Posterior cingulate gyrus (tissue), 11 donors: ENCODE measurements at places on chromosomes 1 and 21.

DNA sequence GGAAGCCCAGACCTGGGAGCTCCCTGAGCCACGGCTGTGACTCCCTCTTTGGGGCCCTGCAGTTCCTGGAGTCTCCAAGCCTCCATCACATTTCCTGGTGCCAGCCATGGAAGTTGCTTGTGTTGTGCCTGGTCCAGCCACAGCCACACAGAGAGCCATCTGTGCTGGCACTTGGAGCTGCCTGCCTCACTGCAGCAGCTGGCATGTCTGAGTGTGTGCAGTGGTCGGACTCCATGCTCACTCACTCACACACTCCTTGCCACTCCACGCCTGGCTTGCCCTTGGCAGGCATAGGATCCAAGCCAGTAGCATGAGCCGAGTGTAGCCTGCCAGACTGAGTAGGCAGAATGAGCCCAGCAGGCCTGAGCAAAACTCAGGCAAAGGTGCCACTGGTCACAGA is 516.3 kb upstream of the BEND5 start:
- peak; percentile 75 for DNase-seq

DNA sequence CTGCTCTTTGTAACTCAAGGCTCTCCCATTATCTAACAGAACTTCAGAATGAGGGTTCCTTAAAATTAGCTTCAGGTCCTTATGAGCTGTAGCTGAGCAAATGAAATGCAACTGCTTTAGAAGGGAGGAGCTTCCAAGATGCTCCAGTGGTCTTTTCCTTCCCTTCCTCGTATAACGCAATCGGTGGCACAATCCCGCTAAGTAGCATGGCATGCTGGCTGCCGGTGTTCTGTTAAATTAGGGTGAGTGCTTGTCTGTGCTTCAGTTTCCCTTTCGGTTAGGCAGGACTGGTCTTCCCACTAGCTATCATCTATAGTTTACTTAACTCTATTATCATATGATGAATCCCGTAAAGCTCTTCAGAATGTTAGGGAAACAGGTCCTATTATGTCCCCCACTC is 917 bp downstream of the KIAA0040 start:
- DNase-seq = no peak

GRCh38 chr1:148435406-148435805 is 47.7 kb downstream of the PPIAL4G start:
- DNase-seq = no peak

- no peak for DNase-seq
These were observed 342.0 kb upstream of the CAMK1G start for GRCh38 chr1:209241487-209241886.

DNA sequence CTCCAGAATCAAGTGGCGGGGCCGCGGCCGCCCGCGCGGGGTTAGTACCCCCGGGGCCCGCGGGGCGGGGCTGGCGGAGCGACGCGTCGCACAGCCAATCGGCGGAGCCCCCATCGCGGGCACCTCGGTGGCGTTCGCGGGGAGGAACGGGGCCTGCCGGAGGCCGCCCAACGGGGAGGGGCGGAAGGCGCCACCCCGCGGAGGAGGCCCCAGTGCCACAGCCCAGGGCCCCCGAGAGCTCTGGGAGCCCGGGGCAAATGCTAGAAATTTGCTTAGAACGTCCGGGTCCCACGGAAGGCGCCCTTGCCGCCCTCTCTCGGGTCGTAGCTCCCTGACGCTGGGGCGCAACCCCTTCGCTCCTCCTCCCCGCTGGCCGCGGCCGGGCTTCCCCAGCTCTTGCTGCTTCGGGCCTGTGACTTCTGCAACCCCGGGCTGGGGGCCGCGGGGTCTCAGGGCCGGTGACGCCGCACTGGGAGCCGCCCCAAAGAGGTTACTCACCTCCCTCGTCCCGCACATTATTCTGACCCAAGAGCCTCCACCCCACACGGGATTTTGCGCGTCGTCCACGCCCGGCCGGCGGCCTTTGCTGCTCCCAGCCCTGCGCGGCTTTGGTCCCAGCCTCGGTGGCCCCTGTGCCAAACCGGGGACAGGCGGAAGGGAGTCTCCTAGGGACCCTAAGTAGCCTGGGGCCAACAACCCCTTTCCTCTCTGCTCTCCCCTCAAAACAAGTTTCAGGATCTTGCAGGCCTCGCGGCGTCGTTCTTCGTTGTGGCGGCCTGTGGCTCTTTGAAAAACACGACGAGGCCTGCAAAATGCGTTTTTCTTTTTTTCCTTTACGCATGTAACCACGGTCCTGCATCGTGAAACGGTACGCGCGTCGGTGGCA is at the start of gene RUNX3:
RUNX3 (minus strand) TSS at position 17 of the 886 bp plus-strand sequence. CDS start 408 bp downstream, outside the sequence.
- peak; percentile 90 for DNase-seq

DNA sequence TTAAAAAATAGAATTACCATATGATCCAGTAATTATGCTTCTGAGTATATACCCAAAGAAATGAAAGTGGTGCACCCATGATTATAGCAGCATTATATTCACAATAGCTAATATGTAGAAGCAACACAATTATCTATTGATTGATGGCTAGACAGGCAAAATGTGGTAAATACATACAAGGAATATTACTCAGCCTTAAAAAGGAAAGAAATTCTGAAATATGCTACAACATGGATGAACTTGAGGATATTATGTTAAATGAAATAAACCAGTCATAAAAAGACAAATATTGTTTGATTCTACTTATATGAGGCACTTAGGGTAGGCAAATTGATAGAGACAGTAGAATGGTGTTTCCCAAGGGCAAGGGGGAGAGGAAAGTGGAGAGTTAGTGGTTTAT is 80.8 kb downstream of the MAP3K7CL start:
- no peak for DNase-seq

GRCh38 chr1:21185221-21185731 is 8.6 kb upstream of the EIF4G3 start:
- DNase-seq = no peak

DNA sequence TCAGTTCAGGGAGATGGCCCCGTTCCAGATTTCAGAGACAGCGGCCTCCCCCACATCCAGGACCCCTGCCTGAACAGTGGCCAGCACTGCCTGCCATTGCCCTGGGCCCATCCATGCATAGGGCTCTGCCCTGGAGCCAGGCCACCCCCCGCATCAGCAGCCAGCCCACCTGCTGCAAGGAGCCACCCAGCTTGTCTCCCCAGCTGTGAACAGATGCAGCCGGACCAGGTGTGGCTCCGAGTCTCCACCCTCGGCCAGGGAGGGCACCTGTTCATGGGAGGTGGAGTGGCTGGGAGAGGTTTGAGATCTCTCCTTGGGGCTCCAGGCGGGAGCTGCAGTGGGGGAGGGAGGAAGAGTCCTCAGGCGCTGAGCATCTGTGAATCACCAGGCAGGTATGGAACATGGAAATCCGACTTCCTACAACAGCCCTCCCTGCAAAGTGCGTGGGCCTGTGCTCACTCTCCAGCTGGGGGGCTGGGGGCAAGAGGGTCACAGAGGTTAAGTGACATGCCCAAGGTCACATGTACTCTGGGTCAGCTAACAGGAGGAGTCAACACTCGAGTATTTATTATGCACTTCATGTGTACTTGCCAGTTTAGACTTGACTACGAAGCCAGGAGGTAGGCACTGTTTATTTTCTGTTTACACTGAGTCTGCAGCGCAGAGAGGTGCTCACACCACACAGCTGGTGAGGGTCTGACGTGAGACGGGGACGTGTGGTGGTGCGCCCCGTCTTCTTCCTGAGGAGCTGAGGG is 4.8 kb upstream of the HES5 start:
- DNase-seq = no peak

GRCh38 chr1:178941261-178941689 is 70.4 kb upstream of the ANGPTL1 start:
- DNase-seq = no peak

DNA sequence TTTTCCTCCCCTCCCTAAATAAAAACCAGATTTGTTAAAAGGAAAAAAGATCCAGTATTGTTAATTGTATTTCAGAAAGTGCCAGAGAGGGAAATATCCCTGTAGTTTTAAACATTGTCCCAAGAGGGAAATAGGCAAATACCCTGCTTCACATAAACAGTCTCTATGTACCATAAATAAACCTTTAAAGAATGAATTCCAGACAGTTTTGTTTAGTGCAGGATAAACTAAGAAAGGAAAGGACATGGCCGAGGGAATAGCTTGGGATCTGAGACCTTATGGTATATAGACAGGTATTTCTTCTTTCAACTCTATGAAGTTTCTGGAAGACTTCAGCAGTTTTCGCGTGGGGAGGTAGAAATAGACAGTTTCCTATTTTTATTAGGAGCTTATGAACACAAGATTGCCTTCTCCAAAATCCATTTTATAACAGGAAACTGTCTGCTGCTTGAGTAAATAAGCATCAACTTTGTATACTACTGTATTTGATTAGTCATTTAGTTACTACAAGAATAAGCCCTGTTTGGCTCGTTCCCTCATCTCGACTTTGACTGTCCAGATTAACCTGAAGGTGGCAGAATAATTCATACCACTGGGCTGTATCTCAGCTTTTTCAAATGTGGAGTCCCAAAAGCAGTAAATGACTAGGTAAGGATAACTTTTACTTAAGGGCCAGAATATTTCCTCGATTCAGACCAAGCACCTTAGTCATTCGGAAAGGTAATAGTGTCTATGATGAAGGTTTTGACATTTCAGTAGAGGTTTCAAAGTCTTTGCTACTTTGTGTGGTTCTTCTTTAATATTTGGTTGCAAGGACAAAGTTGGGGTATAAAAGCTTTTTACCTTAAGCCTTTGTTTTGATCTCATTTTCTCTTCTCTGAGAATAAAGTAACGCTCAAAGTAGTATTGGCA is 177.5 kb downstream of the VPS13D start:
- DNase-seq = no peak

DNA sequence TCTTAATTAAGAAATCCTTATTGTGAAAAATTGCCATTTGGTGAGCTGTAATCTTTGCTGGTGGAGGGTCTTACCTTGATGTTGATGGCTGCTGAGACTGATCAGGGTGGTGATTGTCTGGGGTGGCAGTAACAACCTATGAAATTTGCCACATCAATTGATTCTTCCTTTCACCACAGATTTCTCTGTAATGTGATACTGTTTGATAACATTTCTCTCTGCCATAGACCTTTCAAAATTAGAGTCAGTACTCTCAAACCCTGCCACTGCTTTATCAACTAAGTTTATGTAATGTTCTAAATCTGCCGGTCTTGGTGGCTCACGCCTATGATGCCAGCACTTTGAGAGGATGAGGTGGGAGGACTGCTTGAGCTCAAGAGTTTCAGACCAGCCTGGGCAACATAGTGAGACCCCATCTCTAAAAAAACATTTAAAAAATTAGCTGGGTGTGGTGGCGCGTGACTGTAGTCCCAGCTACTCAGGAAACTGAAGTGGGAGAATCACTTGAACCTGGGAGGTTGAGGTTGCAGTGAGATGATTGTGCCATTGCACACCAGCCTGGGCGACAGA is 5.0 kb downstream of the KPNA6 start:
- no peak for DNase-seq

DNA sequence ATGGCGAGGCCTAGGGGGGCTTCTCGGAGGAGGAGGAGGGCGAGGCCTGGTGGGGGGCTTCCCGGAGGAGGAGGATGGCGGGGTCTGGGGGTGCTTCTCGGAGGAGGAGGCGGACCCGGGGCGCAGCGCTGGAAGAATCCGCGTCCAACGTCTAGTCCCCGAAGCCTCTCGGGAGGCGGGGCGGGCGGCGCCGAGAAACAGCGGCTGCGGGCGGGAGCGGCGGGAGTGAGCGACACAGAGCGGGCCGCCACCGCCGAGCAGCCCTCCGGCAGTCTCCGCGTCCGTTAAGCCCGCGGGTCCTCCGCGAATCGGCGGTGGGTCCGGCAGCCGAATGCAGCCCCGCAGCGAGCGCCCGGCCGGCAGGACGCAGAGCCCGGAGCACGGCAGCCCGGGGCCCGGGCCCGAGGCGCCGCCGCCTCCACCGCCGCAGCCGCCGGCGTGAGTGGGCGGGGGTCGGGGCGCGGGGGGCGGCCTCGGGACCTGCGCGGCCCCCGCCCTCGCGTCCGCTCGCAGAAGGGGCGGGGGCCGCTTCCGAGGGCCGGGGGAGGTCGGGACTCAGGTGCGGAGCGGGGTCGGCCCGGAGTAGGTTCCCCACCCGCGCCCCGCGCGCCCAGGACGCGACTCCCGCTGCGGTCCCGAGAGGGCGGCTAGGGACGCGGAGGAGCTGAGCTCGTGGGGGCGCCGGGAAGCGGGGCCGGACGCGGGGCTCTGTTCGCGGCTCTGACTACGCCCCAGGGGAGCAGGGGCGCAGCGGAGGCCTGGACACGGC is at the start of gene KLHL17:
KLHL17 (plus strand) TSS at position 222 of the 769 bp plus-strand sequence; CDS start at position 332, 110 bp downstream.
- DNase-seq = peak; percentile 83

GRCh38 chr1:233704170-233704897 is 90.4 kb downstream of the KCNK1 start:
- DNase-seq = no peak
